ENCODE measurements at places on chromosomes 11 and 22.

DNA sequence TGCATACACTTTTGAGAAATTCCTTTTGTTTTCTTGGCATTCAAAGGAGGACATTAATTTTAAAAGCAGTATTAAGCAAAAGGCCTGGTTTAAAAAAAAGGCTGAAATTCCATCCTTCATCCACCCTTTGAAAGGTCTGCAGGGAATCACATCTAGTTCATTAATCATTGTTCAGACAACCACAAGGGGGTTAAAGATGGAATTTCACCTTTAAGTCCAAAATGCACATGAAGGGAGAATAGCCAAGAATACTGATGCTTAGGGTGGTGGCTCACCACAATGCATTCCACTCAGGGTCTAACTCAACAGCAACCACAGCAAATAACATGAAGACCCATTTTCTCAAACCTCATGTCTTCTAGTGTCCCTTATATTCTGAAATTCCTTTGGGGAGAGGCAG lies 256.9 kb downstream of the CADM1 start:
- peak; percentile 3 for DNase-seq

DNA sequence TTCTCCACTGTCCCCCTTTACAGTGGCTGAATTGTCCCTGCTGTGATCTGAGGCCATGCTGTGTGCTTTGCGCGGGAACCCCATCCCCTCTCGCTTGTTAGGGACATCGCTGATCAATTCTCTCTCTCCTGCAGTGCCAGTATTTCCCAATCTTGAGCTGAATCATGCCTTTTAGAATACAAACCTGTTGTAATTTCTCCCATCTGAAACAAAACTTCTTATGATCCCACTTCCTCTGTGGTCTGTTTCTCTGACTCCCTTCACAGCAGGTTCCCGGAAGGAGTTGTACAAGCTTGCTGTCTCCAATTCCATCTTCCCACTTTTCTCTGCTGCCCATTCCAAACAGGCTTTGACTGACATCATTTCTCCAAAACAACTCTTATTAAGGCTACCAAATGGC lies 16.8 kb downstream of the ADAMTS15 start:
- DNase-seq, result no peak

DNA sequence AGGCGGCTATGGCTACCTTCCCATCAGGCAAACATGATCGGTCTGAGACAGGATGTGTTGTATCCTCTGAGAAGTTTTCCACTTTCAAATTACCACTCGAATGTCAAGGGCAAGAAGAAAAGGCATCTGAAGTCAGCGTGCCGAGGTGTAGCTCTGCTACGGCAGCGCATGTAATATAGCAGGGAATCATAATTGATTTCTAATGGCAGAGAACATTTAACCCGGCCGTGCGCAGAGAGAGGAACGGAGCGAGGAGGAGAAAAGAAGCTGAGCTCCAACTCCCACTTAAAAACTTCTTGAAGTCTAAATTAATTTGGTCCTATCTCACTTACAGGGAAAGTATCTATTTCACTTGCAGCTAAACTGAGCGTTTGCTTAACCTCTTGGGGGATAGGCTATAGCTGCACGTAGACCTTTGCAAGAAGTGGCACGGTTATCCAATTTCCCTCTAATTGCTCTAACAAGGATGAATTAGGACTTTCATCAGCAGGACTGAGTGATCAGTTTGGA lies 137.3 kb upstream of the KIRREL3 start:
- DNase-seq, result no peak

GRCh38 chr22:27329966-27330645 lies 471.4 kb downstream of the MN1 start:
- no peak for DNase-seq

DNA sequence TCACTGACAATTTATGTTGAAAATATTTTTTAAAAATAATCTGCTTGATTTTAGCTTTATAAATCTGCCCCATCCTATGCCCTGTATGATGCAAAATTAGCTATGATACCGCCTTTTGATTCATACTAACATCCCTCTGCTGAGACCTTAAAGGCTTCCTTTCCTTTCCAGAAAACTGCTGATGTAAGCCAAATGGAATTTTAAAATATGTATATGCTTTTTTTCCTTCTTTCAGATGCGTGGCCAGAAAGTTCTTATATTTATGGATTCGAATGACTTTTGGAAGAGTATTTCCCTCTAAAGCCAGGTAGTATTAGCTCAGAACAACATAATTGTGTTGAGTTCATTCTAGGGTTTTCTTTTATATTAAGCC lies 34.5 kb downstream of the SFI1 start:
- DNase-seq, result peak; percentile 10

DNA sequence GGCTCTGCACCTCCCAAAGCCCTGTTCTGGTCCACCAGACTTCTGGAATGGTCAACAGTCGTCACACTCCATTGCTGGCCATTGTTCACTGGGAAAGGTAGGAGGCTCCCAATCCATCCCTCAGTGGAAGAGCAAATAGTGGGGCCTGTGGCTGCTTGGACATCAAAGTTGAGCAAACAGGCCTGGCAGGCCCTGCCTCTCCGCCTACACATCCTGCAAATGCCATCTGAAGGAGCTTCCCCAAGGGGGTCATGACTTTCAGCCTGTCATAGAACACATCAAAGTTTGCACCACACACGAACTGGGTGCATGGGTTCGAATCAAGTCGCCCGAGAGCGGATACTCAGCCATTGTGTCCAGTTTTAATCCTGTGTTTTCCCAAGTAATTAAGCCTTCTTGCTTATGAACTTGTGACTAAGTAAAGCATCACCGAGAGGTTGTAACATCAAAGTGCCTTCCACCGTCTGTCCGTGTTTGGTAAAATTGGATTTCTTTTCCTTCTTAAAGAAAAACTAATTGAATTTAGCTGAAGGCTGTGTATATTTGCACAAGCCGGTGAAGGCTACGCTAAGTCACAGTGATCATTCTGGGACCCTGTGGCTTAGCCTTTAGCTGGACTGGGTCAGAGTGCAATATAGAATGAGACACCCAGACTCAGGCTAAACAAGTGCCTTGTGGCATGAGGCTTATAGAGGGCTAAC lies 36.1 kb downstream of the CLPB start:
- DNase-seq, result no peak

DNA sequence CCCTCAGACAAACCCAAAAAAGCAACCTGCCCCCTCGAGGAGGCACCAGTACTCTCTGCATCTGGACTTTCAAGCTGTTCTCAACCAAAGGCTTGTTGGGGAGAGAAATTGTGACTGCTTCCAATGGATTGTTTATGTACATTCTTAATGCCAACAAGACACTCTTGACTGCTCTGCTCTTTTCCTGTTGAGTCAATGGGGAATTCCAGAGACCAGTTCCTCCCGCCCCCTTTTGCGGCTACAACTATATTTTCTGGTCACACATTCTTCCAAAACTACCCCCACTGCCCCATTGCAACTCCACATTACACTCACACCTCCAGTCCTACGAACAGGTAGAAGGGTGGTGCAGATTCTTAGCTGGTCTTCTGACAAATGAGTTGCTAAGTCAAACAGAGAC lies 187.0 kb downstream of the DSCAML1 start:
- DNase-seq, result peak; percentile 26

DNA sequence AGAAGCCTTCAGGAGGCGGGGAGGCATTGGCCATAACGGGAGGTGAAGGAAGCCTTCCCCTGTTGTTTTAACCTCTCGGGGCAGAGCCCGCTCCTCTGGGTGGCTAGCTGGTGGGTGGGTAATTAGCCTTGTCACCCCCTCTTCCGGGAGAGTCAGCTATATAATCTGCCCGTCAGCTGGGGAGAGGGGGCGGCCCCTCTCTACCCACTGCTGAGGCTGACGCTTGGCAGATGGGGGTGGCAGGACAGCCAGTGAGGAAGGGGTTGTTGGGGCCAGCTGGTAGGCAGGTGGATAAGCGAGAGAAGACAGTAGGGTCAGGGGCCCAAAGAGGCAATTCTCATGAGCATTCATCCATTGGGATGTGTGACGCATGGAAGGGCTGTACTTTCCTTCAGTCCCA lies 33.0 kb upstream of the SYT7 start:
- no peak for DNase-seq

DNA sequence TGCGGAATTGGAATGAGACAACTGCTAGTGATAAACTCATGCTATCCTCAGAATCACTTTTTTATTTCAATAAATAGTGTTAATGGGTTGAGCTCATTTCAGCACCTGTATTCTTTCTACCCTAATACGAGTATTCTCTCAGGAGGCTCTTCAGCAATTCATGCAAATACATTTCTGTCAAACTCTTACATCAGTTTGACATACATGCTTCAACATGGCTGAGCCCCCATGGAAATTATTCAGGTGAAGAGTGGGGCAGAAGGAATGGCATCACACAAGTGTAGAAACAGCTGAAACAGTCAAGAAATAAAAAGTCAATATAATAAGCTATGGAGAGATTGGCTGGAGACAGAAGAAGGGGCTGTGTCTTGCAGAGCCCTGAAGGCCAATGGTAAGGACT lies 77.8 kb upstream of the SNX19 start:
- no peak for DNase-seq

- no peak for DNase-seq
Observed at GRCh38 chr11:62546244-62546928, at the start of gene AHNAK. AHNAK (minus strand) TSS chr11:62546806; CDS start chr11:62536098, 10,708 bp downstream.

DNA sequence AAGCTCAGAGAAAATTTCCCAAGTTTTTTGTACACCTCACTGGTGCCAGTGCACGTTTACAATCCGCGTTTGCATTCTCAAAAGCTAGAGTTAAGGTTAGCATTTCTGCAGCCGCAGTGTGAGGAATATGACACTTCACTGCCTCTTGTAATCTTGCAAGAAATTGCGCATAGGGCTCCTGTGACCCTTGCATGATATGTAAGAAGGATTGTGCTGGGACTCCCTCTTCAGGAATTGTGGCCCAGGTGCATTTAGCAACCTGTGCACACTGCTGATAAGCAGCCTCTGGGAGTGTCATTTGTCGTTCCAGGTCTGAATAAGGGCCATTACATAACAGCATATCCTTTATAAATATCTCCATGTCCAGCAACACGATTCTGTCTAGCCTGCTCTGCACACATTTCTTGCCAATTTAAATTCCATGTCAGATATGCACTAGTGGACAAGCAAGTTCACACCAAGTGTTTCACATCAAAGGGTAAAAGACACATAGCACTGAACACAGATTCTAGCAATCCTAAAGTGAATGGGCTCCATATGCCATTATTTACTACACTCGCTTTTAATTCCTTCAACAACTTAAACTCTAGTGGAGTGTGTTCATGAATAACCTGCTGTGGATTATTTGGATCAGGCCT lies 69.2 kb upstream of the INCENP start:
- no peak for DNase-seq

GRCh38 chr11:104897891-104898684 lies at the start of gene CASP12:
CASP12 (minus strand) TSS chr11:104898460.
- DNase-seq, result no peak

Data from AG04449 (cell line).